ENCODE measurements at places on chromosomes 13 and 19.

GRCh38 chr13:38661010-38661675 is 25.7 kb upstream of the FREM2 start:
- no peak for DNase-seq

GRCh38 chr19:33724721-33725060 is 72.0 kb upstream of the KCTD15 start:
- no peak for DNase-seq

GRCh38 chr13:62524061-62524460 is 1108.4 kb upstream of the PCDH20 start:
- DNase-seq = no peak

DNA sequence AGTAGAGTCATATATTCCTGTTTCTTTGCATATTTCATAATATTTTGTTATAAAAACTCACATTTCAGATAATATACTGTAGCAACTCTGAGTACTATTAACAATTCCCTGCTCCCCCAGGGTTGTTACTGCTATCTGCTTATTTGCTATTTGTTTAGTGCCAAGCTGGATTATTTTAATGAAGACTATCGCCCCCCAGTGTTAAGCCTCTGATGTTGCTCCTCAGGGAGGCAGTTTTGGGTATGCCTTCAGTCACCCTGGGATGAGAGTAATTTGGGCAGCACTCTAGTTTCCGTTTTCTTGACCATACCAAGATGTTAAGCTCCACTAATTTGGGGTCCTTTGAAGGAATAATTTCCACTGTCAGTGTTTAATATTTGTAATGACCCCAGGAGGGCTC is 46.0 kb downstream of the MICU2 start:
- no peak for DNase-seq

DNA sequence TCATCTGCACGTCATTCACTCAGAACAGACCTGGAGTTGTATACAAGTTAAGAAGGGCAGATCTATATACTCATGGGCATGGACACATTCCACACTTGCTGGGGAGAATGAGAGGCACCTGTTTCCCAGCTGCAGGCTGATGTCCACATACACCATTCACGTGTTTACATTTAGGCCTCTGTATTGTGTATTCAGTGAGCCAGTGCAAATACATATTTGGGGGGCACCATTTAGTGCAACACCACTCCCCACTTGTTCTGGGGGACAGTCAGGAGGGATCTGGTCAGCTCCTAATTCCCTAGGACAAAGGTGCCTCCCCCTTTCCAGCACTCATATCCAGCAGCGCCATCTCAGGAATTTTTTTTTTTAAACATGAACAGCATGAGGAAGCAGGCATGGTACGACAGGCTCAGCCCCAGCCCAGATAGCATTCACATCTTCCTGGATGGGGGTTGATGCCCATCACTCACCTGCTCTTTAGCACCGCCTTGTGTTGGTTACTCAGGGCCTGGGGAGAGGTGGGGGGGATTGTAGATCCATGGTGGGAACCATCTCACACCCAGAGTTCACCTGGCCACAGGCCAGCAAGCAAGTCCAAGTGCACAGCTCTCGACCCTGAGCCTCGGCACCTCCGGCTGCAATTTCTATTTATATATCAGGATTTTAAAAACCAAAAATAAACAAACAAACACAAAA is 56.9 kb upstream of the ZNF254 start:
- DNase-seq = no peak

DNA sequence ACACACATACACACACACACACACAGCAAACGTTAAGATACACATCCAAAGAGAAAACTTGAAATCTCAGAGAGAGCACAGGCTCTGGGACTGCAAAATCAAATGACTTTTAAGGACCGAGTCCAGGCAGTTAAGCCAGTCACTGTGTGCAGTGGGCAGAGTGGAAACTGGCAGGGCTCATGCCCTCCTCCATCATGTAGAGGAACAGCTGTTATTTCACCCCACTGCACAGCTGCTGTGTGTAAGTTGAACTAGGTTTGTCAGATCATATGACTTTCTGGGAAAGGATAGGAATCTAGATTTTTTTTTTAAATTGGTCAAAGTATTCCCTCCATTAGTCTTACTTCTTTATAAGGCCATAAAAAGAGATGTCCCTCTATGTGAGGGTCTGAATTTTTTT is 1002.1 kb downstream of the UQCRFS1 start:
- DNase-seq = no peak
